ENCODE measurements at places on chromosomes 6 and 20.

DNA sequence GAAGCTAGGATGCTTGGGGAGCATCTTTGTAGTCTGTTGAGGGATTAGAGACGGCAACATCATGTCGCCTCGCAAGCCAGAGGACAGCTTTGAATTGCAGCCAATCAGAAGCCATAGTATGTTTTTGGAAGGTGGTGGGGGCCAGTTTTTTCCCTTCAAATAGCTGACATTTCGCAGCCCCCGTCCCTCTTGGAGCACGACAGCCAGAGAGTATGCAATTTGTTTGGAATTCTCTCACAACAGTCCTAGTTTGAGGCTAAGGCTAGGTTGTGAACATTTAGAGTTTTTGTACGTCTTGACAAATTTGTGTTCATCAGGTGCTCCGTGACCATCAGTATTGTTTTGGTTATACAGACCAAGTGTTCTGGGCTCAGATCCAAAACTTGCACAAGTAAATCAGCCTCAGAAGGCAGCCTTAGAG is 83.3 kb downstream of the PLCB1 start:
- no peak for DNase-seq

DNA sequence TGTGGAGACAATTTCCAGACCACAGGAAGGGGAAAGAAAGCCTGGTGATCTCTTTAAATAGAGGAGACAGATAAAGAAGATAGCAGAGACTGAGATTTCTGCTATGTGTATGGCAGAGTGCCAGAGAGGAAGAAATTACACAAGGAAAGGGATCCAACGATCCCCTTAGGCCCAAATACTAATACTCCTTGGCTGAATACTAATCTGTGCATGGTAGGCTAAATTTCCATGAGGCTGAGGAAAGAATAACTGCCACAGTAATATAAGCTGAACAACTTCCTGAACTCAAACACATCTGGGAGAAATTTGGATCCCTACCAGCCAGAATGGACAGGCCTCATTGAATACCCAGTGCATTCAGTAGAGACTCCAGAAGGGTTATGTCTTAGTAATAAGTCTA is 83.3 kb upstream of the TNFAIP3 start:
- no peak for DNase-seq

- no peak for DNase-seq
Measured at GRCh38 chr20:54343099-54343498, 132.3 kb upstream of the DOK5 start.

DNA sequence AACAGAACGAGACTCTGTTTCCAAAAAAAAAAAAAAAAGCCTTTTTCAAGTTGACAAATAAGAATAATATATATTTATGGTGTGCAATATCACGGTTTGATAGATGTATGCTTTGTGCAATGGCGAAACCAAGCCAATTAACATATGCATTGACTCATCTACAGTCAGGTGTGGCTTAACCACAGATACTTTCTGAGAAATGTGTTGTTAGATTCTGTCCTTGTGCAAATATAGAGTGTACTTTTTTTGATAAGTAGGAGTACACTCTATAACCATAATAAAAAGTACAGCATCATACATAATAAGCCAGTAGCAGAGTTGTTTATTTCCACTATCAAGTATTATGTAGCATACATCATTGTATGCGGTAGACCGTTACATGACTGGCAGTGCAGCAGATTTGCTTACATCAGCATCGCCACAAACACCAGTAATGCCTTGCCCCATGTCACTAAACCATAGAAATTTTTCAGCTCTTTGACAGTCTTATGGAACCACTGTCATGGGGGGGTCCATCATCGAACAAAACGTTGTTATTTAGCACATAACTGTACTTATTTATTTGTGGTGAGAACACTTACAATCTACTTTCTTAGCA is 59.2 kb downstream of the TMEM170B start:
- DNase-seq = no peak

GRCh38 chr6:166596776-166597507 is 10.5 kb upstream of the RAMACL start:
- DNase-seq = no peak

- no peak for DNase-seq
Measured at GRCh38 chr6:94045099-94045829, 625.9 kb upstream of the EPHA7 start.

- DNase-seq = no peak
Measured at GRCh38 chr6:32819729-32820128, 2.9 kb upstream of the HLA-DOB start.

DNA sequence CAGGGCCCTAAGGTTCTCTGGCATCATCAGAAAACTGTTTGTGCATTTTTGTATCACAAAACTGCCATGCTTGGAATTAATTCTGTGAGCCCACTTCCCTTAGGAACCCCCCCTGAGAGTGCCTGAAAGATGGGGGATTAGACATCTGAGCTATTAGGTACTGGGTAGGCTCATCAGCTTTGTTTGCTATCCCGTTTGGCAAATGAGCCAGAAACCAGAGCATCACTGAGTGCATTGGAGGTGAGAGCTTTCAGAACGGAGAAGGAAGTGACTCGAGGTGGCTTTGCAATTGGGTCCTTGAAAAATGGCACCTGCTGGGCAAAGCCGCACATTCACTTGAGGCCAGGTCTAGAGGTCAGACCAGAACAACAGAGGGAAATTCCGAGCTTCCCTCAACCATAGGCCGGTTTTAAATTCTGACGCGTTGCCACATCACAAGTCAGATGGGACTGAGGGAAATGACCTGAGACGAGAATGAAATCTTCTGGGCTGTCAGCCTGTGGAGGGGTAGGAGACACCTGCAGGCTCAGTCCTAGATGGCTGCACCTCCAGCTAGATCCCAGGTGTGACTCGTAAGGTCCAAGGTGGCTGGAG is 8.4 kb upstream of the GLP1R start:
- no peak for DNase-seq

DNA sequence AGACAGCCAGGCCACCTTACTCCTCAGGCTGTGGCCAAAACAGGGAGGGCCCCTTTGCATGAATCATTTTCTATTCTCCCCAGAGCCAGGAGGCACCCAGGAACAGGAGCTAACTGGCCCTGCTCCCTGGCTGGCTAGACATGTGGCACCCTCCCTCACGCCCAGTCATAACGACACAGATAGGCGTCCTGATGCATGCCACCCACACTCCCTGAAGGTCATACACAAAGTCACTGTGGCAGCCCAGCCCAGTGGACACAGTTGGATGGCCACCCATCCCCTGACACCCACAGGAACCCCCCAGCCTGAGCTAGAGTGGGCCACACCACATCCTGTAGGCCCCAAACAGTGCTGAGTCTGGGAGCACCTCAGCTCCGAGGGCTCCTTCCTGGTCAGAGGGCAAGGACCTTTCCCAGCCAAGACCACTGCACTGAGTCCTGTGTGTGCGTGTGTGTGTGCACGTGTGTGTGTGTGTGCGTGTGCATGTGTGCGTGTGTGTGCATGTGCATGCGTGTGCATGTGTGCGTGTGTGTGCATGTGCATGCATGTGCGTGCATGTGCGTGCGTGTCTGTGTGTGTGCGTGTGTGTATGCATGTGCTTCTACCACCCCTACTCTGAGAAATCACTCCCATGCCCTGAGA is 21.6 kb downstream of the TFEB start:
- no peak for DNase-seq

Data from nephron progenitor cell (in vitro differentiated cells).